Activated CD4-positive, alpha-beta T cell treated with anti-CD3 and anti-CD28 coated beads for 48 hours (primary cell): ENCODE measurements at places on chromosomes 12 and 14.

DNA sequence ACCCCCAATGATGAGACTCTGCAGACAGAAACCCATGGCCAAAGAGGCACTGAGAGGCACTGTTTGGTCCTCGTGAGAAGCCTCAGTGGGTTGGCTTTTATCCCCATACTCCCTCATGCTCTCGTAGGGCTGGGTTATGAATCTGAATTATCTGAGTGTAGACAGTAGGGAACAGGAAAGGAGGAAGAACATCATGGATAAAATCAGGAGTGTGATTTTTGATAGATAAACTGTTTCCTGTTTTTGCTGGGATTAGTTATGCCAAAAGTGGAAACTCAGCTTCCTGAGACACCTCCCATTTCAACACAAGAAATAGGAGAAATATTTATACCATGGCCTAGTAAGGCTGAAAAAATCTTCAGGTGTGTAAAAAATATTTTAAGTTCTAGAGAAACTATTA, 177.9 kb downstream of the PPM1H start:
- no peak for DNase-seq

DNA sequence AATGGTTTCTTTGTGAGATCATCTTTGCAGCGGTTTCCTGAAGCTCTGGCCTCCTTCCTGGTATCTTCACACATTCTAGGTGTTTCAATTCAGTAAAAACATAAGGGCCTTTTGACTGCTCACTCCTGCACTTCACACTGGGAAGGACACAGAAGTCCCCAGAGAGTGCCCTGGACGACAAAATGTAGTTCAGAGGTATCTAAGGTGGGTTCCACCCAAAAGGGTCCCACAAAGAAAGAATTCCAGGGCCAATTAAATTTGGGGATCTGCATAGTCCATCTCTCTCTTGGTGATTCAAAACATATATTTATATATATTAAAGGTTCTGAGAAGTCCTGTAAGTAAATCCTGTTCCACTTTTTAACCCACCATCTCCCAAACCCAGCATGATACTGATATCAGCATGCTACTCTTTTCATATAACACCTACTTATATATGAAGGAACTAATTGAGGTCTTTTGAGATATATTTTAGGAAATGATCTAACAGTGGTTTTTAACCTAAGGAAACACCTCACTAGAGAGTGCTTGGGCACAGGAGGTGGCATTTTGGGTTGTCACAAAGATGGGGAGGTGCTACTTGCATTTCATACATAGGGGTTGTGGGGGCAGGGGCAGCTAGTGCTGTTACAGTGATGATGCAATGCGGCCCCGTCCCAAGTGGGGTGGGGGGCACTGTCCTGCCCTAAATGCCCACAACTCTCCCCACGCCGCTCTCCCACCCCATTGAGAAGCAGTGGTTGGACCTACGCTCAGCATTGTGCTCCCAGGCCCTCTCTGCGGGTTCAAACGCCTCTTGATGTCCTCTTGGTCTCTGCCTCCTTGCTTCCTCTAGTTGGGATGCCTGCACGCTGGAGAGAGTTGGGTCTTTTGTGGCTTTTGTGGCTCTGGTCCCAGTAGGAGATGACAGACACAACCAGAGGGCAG, 109.4 kb downstream of the ARF6 start:
- peak; percentile 73 for DNase-seq

DNA sequence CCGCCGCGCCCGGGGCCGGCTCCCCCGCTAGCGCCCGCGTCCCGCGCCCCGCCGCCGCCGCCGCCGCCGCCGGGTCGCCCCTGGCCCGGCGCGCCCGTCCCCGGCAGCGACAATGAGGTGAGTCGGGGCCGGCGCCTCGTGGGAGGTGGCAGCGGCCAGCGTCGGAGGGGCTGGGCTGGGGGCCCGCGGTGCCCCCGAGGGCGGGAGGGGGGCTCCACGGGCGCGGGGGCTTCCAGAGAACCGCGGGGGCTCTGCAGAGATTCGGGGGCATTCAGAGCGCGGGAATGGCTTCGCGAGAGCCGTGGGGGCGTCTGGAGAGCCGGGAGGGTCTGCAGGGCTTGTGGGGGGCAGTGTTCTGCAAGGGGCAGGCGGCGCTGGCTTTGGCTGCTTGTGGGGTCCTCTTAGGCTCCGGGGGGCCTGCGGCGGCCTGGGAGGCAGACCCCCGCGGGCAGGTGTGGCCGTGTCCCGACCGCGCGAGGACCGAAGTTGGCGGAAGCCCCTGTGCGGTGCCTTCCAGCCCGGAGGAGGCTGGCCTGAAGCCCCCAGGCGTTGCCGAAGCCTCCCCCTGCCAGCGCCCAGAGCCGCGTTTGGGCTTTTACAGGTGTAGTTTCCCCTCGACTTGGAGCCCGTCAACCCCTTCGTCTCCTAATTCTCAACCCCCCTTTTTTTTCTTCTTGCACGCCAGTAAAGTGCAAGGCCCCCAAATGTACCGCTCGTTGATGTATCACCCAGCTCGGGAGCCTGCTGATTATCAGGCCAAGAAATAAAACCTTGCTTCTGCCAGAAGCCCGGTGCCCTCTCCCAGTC, 93.1 kb upstream of the EVL start:
- DNase-seq, result peak; percentile 25

DNA sequence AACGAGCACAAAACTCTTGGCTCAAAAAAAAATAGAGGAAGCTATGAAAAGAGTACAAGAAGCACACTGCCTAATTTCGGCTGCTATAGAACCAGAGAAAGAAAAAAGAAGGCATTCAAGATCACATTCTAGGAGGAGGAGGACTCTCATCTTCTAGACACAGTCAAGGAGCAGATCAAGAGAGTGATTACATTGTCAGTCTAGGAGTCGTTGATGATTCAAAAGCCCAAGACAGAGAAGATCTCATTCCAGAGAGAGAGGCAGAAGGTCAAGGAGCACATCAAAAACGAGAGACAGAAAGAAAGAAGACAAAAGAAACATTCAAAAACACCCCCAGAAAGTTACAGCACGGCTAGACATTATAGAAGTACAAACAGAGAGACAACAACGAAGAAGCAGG, 131.8 kb upstream of the AEBP2 start:
- DNase-seq, result no peak

- DNase-seq, result no peak
Measured at GRCh38 chr14:28870033-28870564, 103.5 kb downstream of the FOXG1 start.

DNA sequence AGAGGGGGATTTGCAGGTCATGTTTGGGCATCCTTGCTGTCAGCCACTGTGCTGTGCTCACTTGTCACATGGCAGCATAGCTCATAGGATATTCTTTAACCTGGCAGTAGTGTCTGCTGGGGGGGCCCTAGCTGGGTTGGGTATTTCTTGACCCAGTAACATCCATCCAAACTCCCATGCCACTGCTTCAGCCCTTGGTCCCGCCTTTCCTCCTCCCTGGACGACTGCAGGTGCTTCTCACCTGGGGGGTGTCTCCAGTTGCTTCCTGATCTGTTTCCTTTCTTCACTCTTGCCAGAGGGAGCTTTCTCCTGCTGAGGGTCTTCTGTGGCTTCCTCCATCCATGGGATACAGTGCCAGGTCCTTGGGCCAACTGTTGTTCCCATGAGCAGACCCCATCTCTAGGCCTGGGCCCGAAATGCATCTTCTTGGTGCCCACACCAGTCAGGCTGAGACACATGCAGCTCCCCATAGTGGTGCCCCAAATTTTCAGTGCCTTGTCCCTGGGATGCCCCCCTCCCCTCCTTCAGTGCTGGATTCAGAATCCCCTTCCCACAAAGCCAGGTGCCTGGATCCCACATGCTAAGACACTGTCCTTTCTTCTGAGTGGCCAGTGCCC, 20.5 kb downstream of the C14orf132 start:
- DNase-seq, result no peak

DNA sequence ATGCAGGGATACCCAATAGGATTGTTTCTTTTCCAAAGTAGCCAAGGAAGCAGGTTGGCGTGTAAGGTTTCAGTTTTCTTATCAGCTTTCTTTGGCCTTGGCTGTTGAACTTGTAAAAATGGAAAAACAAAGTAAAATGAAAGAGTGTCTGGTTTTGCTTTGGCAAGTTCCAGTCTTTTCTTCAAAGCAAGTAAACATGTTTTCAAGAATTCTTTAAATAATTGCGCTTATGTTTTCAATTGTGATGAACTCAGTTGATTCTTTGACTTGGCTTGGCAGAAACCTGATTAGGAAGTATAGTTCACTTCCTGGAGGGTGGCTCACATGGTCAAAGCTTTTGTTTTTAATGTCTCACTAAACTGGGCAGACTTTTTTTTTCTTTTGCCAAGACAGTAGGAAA, 112.2 kb upstream of the USP44 start:
- no peak for DNase-seq

- DNase-seq, result no peak
Measured at GRCh38 chr14:82385048-82385447, 851.4 kb upstream of the SEL1L start.

GRCh38 chr12:49838973-49839633, 3.8 kb downstream of the BCDIN3D start:
- DNase-seq, result peak; percentile 50

- no peak for DNase-seq
Measured at GRCh38 chr12:116354950-116355783, 77.7 kb upstream of the MED13L start.

GRCh38 chr12:13022851-13023271, 21.3 kb upstream of the FAM234B start:
- DNase-seq, result no peak

DNA sequence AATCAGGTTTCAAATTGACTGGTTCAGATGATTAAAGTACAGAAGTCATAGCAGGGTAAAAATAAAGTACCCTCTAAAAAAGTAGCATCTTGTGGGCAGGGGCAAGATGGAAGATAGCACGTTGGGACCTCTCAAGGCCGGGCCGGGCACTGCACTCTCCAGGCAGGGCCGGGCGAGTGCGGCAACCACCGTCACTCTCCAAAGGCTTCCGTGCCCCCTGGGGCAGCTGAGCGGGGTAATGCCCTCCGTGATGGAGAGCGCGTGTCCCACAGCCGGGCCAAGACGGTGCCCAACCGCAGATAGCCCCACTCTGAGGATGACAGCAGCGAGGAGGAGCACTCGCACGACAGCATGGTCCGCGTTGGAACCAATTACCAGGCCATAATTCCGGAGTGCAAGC, 8.6 kb upstream of the PLXNC1 start:
- no peak for DNase-seq

DNA sequence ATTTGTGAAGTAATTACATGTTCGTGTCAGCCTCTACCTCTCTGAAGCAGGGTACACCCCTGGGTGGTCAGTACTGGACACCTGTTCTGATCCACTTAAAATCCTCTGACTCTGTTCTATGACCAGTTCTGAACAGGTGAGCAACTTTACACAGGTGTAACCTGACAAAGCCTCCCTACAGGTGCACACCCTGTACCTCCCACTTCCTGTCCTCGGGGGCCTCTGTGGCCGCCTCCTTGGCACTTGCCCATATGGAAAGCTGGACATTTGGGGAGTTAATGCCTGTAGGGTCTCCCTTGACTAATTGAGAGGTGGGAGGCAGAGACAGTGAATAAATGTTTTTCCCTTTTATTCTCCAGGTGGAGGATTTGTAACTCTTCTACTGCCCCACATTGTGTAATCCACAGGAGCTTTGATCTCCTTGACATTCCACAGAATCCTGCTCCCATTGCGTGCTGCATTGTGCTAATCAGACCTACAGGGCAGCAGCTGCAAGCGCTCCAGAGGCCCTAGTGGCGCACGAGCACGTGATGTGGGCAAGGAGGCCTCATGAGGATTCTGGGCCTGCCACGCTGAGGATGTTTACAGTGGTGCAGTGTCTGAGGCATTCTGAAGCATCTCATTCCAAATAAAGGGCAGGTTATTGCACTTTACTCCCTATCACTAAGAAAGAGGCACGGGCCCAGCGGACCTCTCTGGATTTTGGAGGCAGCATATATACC, 45.8 kb upstream of the BATF start:
- DNase-seq, result no peak

DNA sequence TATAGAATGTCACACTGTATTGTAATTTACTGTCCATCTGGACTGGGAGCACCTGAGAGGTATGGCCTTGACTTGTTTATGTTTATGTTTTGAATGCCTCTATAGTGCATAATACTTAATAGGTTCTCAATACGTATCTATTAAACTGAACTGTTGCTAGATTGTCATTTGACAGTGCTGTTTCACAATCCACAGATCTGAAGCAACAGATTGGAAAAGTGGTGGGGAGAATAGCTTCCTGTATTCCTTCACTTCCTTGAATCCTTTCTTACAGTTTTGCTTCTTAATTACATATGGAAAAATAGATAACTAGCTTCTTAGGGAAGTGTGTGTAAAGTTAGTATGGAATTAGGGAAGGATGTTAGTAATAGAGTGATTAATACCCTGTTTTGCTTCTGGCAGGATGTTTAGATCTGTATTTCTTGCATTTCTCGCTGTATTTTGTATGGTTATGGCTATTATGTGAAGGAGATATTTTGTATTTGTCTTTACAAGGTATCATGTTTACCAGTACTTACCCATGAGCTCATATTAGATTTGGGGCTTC, 4.5 kb downstream of the CNOT2 start:
- no peak for DNase-seq

DNA sequence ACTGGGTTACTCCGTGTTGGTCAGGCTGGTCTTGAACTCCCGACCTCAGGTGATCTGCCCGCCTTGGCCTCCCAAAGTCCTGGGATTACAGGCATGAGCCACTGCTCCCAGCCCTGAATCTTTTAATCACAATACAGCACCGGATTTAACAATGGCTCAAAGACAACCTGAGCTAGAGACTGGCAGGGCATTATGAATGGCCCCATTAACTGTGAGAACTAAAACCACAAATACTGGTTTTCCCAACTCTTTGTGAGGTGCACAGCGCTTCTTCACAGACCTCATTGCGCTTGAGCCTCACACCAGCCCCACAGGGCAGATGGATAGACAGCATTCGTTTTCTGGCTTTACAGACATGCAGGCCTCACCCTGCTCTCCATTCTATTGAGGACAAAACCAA, 107.0 kb upstream of the FKBP4 start:
- DNase-seq, result no peak

DNA sequence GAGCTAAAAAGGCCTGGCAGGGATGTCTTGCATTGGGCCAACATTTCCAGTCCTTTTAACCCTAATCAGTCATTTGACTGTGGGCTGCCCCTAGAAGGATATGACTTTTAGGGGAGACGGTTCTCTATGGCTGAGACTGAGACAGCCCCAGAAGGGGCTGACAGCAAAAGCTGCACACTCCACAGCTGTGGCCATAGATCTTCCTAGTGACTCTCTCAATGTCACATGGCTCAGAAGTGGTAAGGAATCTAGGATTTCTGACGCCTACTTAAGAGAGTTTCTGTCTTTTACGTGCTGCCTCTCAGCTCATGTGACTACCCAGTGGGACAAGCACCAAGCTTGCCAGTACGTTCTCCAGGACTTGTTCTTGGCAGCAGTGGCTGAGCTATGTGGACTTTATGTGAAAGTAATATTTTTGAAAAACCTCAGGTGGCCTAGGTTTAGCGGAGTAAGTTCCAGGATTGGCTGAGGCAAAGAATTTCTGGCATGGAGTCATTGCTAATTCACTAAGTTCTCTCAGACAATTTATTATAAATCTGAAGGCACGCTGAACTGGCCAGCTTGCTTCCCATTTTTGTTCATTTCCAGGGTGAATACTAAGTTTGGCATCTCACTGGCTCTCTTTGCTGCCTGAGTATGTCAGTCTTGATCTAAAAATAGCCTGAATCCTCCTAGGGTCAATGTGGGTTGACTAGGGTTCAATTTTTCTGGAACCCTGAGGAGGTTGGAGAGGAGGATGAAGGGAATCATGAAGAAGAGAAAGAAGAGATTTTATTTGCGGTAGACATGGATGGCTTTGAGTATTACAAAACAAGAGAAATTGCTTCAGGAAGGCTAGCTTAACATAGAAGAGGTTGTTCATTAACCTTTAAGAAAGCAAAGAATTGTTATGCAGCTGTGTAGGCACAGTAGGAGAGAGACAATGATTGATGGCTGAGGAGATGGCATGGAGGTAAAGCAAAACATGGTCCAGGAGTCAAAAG, 271.8 kb downstream of the AEBP2 start:
- DNase-seq, result no peak
